ENCODE measurements at places on chromosomes 4 and X. TPM values are rescaled to one million over a fixed set of nuclear protein-coding genes. Genes with fewer than 3 reads are reported as not detected.
A peak's percentile ranks its signal among the peaks of the same experiment; 100 is the strongest.

GRCh38 chrX:5220421-5220820 is 1008.2 kb downstream of the NLGN4X start:
- DNase-seq, result no peak

GRCh38 chr4:163391756-163392155 is 48.1 kb downstream of the NPY5R start:
- no peak for DNase-seq

DNA sequence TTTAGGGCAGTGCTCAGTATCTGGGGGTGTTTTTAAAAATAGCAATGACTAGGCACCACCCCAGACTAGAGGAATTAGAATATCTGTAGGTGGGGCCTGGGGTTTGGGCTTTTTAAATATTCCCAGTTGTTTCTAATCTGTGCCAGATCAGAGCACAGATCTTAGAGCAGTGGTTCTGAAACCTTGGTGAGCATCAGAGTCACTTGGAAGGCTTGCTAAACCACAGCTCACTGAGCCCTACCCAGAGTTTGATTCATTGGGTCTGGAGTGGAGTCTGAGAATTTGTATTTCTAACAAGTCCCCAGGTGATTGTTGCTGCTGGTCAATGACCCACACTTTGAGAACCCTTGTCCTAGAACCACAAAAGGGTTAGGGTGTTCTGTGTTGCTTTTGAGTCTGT is 16.7 kb downstream of the HADH start:
- DNase-seq, result no peak

DNA sequence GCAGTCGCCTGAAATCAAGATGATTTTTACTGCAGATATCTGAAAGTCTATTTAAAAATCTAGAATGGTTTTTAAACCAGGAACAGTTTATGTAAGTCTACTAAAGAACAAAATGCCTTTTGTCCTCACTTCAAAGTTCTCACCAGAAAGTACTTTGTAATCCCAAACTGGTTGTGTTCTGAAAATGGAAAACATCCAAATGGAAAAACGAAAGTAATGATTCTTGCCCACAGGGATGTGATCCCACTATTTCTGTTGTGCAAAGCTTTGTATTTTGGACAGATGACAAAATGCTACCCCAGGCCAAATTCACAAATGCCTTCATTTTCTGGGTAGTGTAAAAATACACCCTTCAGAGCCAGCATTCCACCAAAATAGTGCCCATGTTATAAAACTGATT is 265.5 kb upstream of the FTHL17 start:
- DNase-seq, result no peak

DNA sequence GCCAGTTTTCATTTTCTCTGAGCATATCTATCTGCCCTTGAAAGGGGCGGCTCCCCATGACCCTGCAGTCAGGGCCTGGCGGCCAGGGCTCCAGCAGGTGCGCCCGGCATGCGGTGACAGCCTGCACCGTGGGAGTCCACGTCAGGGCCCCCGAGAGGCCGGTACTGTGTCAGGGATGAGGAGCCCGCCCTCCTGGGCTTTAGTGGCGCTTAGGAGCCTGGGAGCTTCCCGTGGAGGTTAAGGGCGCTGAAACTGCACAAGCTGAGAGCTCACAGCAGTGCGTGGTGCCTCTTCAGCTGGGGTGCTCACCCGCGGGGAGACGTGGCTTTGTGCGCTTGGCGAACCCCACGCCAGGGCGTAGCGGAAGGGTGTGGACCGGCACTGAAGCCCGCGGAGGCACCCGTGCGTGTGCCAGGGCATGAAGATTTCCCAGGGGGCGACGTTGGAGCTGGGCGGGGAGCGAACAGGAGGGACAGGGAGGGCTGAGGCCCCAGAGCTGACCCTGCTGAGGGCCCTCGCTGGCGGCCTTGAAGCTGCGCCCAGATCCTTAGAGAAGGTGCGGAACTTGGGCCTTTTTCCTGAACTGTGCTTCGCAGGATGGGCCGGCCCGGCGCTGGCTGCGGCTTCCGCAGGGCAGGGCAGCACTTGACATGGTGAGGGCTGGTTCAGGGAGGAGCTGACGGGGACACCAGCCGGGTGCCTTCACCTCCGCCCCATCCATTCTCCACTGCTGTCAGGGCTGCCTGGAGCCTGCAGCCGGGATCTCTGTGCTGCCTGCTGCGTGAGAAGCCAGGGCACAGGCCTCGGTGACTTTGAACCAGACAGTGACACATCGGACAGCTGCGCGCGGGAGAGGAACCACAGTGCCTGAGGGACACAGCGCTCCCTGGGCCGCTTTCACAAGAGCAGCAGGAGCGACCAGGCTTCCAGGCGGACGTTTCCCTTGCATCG is 32.9 kb downstream of the HTT-AS start:
- peak; percentile 65 for DNase-seq

GRCh38 chr4:54365691-54366090 is 136.6 kb downstream of the PDGFRA start:
- no peak for DNase-seq

DNA sequence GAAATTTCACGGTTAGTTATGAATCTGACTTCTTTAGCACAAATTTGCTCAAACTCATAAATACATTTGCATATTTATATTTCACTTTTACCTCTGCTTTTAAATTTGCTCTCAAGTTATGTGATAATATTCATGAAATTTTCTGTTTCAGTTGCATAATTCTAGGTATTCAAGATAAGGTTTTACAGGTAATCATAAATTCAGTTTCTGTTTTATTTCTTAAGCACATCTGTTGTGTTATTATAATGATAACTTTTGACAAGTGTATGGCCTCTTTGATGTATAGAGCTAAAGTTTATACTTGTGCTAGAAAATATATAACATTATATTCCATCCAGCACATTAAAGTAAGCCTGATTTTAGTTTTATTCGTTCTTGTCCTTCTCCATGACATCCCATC is 308.1 kb downstream of the SLC7A11 start:
- DNase-seq, result no peak

GRCh38 chrX:24498181-24498580 is 33.1 kb downstream of the PDK3 start:
- DNase-seq, result no peak

The GLRB gene
- 1.6 TPM for total RNA-seq

The FAM193A gene
- 22.2 TPM for total RNA-seq

The TLR6 gene
- total RNA-seq, result 6.7 TPM

The NLGN3 gene
- total RNA-seq, result 0.17 TPM

The VCX3B gene
- total RNA-seq, result not detected

All from mammary epithelial cell (primary cell).